Activated T-helper 1 cell treated with anti-CD3 and anti-CD28 coated beads, Interleukin-2, amount 50 U/mL, for 16 hours (primary cell): ENCODE measurements at places on chromosomes 4 and X.
A peak's percentile ranks its signal among the peaks of the same experiment; 100 is the strongest.

DNA sequence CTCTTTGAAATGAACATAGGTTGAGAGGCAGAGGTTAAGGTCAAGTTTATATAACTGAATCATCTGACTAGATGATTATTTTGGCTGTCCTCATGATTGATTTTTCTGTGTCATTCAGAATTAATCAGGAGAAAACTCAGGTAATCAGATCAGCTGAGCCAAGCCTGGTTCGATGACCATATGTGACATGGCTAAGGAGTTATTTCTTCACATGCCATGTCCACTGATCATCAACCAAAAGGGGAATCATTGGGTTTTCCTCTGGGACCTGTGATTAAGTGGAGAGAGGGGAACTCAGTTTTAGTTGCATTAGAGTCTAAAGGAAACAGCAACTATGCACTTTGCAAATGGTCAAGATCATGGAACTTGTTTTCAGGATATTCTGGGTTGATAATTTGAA, 20.3 kb upstream of the PACRGL start:
- no peak for DNase-seq

- no peak for DNase-seq
These were observed 41.0 kb downstream of the MAP7D3 start for GRCh38 chrX:136210243-136210642.

GRCh38 chr4:91369116-91369515, 934.6 kb upstream of the GRID2 start:
- DNase-seq: no peak

DNA sequence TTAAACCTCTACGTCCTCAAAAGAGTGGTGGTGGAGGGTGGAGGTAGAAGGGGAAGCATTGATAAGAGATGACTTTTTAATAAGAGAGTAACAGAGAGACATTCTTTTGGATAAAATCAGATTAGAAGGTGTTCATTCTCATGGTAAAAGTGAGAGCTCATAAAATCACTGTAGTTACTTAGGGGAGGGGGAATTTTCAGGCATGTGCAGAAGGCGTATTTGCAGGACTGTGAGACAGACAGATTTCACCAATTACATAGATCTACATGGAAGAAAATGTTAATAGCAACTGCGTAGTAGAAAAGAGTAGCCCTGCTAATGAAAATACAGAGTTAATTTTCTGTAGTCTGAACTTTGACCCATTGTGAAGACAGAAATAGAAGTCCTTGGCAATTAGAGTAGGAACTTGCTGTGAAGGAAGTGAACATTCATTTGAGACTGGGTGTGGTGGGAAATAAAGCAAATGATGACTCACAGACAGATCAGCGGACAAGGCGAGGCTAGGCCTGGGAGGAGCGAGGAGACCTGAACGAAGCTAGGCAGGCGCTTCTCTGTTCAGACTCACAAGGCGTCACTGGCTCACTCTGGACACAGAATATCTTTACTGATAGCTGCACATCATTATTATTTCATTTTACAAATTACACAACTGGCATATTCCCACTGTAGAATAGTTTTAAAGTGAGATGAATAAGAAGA, 57.2 kb upstream of the FAM9C start:
- peak; percentile 34 for DNase-seq

GRCh38 chr4:26178854-26179253, 142.0 kb upstream of the RBPJ start:
- DNase-seq: no peak

DNA sequence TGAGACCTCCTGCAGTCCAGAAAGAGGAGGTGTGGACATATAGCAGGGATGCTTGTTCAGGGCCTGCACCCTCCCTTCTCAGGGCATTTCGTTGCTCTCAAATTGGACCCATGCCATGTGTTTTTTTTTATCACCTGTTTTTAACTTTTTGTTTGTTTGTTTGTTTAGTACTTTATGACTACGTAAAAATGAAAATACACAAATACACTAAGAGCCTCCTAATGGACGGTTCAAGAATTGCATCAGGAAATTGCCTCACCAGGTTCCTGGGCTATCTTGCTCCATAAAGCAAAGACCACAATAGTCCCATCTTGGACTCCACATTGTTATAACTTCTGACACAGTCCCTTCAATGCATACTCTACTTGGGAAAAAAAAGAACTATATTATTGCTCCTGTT, 1685.9 kb upstream of the TENM3 start:
- DNase-seq: no peak

- DNase-seq: no peak
These were observed 1467.4 kb downstream of the C4orf33 start for GRCh38 chr4:130563185-130563888.

GRCh38 chr4:77773101-77773500, 46.1 kb downstream of the CNOT6L start:
- no peak for DNase-seq

DNA sequence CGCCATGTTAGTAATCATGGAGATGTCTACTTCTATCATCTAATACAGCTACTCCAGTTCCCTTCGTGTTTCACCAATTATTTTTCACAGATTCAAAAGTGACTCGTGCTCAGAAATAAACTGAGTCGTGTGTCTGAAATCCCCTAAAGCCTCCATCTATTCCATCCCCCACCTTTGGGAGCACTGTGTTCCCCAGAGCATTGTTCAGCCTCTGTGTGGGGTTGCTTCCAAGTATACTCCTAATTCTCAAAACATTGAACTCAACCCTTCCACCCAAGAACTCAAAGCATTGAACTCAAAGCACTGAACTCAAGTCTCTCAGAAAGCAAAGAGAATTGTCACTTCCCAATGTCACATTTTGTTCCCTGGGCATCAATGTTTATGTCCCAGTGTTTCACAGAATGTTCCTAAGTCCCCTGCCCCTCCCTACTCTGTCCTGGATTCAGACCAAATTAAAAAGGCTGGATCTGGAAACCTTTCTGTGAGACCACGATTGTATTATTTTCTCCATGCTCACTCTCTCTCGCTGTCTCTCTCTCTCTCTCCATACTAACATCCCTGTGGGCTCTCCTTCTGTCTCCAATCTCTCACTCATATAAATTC, 138.5 kb upstream of the QRFPR start:
- no peak for DNase-seq

- DNase-seq: no peak
These were observed 325.0 kb upstream of the HAND2 start for GRCh38 chr4:173855015-173855414.

DNA sequence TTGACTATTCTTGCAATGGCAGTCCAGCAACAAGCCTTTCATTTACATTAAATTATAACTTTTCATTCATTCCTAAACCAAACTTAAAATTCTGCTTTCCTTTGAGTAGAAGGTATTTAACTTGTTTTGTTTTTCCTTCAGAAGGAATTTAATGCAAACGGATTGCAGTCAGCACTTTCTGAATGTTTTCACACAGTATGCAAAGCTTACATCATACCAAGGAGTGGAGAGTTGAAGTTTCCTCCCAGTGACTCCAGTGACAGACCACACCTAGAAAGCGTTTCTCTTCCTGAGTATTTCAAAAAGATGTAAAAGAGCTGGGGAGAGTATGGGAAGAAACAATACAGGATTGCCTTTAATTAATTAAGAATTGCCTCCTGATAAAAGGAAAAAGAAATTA, 8.1 kb downstream of the EPGN start:
- DNase-seq: no peak

DNA sequence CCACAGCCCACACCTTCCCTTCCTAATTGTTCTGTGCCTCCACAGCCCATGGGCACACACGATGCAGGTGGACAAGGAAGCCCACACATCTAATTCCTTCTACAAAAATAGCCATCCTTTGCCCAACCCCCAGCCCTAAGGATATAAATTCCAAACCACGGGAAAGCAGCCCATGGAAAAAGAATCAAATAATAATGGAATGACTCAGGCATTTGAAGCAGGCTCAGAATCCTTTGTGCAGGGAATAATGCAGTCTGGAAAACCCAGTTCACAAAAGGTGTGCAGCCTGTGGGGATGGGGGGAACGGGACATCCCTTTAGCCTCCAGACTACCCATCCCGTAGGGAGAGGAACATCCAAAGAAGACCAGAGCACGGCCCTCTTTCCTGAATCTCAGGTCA, 342.3 kb upstream of the GALNT7 start:
- no peak for DNase-seq

- DNase-seq: no peak
These were observed 1240.2 kb downstream of the FAM133A start for GRCh38 chrX:94914235-94914634.

DNA sequence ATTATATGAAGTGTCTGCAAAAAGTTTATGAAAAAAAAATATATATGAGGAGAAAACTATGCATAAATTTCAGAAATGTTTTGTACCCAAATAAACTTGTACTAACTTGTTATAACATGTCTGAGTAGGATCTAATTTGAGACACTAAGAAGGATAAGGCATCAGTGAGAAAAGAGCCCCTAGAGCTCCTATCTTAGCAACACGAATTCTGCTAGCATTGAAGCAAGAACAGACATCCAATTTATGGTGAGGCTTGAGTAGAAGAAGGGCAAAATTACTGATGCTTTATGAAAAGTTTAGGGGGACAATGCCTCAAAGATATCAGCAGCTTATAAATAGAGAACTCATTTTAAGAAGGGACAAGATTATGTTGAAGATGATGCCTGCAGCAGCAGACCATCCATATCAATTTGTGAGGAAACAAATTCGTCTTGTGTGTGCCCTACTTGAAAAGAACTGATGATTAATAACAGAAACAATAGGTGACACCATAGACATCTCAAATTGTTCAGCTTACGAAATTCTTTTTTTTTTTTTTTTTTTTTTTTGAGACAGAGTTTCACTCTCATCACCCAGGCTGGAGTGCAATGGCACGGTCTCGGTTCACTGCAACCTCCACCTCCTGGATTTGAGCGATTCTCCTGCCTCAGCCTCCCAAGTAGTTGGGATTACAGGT, 35.7 kb upstream of the ADAM29 start:
- DNase-seq: no peak

- DNase-seq: no peak
These were observed 38.3 kb downstream of the ACOX3 start for GRCh38 chr4:8402181-8402597.

DNA sequence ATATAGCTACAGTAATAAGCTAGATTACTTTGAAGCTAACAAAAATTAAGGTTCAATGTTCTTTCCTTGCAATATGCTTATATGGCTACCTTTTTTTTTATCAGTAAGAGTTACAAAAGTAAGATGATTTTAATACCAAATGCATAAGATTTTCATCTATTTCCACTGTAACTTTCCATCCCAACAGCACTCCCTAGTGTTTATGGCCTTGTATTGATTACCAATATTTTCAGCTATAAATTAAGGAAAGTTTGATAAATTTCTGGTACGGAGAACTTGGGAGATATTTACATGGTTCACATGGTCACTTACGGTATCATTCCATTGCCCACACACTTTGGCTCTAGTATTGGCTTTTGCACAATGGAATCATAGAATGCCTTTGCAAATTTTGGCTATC, 448.9 kb upstream of the PABPC4L start:
- DNase-seq: no peak

GRCh38 chrX:44308869-44309268, 34.6 kb downstream of the EFHC2 start:
- no peak for DNase-seq

DNA sequence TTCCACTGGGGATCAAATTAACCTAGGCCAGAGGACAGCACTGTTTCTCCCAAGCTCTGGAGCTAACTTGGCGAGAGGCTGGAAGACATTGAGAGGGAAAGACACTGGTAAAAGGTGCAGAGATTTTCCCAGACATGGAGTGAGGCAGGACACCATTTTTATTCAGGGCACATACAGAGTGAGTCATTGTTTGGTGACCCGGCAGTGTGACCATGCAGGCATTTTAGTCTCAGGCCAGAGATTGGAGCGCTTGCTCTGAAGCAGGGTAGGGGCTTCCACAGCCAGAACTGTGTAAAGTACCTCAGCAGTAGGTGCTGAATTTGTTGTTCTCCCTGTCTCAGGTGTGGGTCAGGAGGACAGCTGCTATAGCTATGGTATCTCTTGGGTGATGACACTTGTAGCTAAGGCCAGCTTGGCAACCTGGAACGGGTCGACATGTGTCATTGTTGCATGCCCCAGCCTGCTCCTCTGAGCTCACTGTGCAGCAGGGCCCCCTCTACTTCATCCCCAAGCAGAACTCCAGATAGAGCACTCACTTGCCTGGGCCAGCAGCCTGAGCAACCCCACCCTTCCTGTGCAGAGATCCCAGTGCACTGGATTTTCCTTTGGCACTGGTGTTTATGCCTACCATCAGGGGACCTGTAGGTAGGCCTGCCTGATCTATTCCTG, 79.8 kb upstream of the ATP8A1 start:
- DNase-seq: no peak

- DNase-seq: no peak
These were observed 100.4 kb downstream of the HS6ST2 start for GRCh38 chrX:132858018-132858417.

DNA sequence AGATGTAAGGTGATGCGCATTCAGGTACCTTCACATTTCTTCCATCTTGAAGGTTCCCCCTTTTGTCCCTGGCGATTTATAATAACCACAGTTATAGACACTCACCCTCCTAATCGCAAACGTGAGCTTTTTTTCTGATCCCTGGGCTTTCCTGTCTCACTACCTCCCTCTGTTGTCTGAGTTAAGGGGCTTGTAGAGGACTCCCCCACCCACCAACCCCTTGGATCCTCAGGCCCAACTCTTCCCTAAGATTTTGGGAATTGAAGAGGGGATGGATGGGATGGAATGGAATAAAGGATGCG, 1.4 kb downstream of the CNKSR2 start:
- no peak for DNase-seq

GRCh38 chrX:30618160-30618765, 35.0 kb upstream of the GK start:
- no peak for DNase-seq

GRCh38 chrX:129638917-129639316, 15.8 kb downstream of the APLN start:
- no peak for DNase-seq

GRCh38 chr4:111923786-111924185, 221.5 kb upstream of the FAM241A start:
- DNase-seq: no peak

GRCh38 chr4:151698213-151698612, 62.6 kb downstream of the GATB start:
- no peak for DNase-seq

DNA sequence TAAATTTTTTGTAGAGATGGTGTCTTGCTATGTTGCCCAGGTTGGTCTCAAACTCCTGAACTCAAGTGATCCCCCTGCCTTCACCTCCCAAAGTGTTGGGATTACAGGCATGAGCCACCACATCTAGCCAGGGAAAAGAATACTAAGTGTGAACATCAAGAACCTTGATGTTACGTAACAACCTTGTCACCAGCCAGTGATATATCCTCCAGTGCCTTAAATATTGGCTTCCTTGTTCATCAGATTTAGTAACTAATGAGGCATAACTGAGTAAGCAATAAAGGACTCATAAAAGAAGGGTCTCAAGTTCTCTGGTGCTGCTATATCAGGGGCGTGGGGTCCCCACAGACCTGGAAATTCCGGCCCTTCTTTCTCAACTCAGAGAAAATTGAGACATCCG, 60.5 kb upstream of the ENPEP start:
- no peak for DNase-seq

DNA sequence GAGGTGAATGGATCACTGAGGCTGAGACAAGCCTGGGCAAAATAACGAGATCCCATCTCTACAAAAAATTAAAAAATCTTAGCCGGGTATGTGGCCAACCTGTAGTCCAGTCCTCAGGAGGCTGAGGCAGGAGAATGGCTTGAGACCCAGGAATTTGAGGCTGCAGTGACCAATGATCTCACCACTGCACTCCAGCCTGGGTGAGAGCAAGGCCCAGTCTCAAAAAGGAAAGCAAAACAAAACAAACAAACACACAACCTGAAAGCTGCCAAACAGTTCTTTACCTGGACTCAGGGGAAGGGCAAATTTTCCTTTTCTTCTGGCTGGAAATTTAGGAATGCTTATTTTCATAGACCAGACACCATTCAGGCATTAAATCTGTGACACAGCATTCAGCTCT, 163.1 kb upstream of the FAT1 start:
- no peak for DNase-seq
